T-cell (primary cell): ENCODE measurements at places on chromosomes 16 and 17.

- DNase-seq = no peak
Measured at GRCh38 chr17:74819801-74820436, 39.8 kb downstream of the GRIN2C start.

DNA sequence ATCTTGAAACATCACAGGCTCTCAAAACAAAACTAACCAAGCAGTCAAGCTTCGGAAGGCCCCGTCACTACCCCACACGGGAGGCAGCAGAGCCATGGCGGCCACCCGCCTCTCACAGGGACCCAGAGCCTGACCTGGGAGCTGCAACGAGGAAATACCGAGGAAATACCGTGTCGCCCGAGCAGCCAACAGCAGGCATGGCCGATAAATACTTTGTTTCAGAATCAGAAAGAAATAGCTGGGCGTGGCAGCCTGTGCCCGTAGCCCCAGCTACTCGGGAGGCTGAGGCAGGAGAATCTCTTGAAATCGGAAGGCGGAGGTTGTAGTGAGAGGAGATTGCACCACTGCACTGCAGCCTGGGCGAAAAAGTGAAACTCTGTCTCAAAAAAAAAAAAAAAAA lies 6.9 kb downstream of the LMF1 start:
- no peak for DNase-seq

DNA sequence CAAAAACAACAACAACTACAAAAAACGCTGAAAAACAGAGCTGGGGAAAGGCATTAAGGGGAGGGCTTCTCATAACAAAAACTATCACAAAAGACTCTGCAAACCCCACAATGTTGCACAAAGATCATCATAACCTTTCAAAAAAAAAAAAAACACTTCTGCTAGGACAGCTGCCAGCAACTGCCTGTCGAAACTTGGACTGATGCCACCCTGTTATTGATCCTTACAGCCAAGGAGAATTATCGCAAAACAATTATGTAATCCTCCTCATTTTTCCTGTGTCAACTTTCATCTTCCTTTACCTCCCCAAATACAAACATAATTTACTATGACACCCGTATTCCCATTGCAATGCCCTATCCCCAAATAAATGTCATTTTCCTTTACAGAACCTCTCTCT lies 9.3 kb downstream of the CCDC40 start:
- no peak for DNase-seq

- no peak for DNase-seq
Measured at GRCh38 chr17:51046514-51047384, 73.9 kb downstream of the SPAG9 start.

DNA sequence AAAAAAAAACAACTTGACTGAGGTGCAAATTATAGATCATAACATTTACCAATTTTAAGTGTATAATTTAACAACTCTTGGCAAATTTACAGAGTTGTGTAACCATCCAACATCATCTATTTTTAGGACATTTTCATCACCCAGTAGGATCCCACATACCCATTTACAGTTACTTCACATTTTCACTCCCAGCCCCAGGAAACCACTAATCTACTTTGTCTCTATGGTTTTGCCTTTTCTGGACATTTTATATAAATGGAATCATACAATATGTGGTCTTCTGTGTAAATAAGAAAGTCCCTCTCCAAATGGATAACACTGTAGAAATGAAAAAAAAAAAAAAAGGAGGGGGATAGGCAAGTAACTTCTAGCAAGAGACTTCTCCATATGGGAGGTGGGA lies 26.1 kb upstream of the XYLT1 start:
- DNase-seq = no peak

- no peak for DNase-seq
Measured at GRCh38 chr17:80716986-80717719, 172.5 kb downstream of the RPTOR start.

GRCh38 chr17:79413611-79414010 lies 197.2 kb downstream of the RBFOX3 start:
- DNase-seq = no peak

GRCh38 chr17:49753959-49754391 lies 10.0 kb downstream of the FAM117A start:
- no peak for DNase-seq

GRCh38 chr17:78013683-78014467 lies 55.4 kb downstream of the TNRC6C start:
- DNase-seq = peak; percentile 11

GRCh38 chr17:82835766-82836512 lies 3.9 kb downstream of the ZNF750 start:
- no peak for DNase-seq

DNA sequence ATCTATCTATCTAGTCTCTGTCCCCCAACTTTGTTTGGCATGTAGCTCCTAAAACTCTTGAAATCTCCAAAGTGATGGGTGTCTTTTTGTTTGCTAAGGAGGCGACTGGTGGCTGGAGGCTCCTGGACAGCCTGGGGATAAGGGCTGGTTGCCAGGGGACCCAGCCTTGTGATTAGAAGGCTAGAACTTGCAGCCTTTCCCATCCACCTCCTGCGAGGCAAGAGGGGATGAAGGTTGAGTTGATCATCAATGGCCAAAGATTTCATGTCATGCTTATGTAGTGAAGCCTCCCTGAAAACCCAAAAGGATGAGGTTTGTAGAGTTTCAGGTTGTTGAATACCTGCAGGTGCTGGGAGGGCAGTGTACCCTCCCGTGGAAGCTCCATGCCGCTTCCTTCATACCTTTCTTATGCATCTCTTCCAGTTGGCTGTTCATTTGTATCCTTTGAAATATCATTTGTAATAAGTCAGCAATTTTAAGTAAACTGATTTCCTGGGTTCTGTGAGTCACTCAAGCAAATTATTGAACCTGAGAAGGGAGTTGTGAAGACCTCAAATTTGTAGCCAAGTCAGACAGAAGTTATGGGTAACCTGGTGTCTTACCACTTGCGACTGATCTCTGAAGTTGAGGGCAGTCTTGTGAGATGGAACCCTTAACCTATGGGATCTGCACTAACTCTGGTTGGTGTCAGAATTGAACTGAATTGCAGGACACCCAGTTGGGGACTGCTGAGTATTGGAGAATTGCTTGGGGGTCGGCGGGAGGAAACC lies 202.4 kb downstream of the SEC14L1 start:
- peak; percentile 7 for DNase-seq

GRCh38 chr16:75927810-75928209 lies 201.5 kb upstream of the CPHXL start:
- no peak for DNase-seq

DNA sequence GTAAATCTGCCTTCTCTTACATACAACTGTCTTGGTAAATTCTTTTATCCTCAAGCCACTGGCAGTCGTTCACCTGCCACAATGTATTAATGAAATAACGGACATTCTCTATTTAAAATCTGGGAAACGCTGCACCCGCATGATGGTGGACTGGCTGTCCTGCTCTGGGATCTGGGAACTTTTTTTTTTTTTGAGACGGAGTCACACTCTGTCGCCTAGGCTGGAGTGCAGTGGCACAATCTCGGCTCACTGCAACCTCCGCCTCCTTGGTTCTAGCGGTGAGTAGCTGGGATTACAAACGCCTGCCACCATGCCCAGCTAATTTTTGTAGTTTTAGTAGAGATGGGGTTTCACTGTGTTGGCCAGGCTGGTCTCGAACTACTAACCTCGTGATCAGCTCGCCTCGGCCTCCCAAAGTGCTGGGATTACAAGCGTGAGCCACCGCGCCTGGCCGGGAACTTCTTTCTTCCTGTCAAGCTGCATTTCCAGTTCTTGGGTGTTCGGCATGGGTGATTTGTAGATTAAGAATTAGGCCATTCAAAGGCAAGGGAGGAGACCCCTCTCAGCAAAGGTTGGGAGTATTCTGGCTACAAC lies 28.3 kb downstream of the PRDM7 start:
- DNase-seq = no peak

GRCh38 chr16:75754141-75754540 lies 27.9 kb upstream of the CPHXL start:
- DNase-seq = no peak

- no peak for DNase-seq
Measured at GRCh38 chr17:28480799-28481571, 7.5 kb downstream of the SLC13A2 start.

- DNase-seq = peak; percentile 44
Measured at GRCh38 chr17:39225959-39226683, 376 bp upstream of the STAC2 start.

GRCh38 chr16:22684574-22685458 lies 129.1 kb upstream of the HS3ST2 start:
- DNase-seq = no peak

- DNase-seq = no peak
Measured at GRCh38 chr17:78375401-78376151, 2.9 kb upstream of the PGS1 start.

DNA sequence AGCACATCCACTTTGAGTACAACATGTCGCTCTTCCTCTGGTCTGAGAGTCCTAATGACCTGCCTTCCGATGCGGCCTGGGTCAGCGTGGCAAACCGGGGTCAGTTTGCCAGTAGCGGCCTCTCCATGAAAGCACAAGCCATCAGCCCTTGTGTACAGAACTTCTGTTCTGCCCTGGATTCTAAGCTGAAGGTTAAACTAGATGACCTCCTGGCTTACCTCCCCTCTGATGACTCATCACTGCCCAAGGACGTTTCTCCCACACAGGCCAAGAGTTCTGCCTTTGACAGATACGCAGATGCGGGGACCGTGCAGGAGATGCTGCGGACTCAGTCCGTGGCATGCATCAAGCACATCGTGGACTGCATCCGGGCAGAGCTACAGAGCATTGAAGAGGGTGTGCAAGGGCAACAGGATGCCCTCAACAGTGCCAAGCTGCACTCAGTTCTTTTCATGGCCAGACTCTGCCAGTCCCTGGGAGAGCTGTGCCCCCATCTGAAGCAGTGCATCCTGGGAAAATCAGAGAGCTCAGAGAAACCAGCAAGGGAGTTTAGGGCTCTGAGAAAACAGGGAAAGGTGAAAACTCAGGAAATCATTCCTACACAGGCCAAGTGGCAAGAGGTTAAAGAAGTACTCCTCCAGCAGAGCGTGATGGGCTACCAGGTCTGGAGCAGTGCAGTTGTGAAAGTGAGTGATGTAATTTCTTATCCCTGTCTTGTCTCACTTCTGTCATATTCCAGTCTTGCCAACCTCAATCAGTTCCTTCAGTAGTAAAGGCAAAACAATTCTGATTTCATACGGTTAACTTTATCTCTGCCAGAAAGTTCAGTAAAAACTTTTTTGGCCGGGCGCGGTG lies 8.6 kb downstream of the COG1 start:
- DNase-seq = no peak

DNA sequence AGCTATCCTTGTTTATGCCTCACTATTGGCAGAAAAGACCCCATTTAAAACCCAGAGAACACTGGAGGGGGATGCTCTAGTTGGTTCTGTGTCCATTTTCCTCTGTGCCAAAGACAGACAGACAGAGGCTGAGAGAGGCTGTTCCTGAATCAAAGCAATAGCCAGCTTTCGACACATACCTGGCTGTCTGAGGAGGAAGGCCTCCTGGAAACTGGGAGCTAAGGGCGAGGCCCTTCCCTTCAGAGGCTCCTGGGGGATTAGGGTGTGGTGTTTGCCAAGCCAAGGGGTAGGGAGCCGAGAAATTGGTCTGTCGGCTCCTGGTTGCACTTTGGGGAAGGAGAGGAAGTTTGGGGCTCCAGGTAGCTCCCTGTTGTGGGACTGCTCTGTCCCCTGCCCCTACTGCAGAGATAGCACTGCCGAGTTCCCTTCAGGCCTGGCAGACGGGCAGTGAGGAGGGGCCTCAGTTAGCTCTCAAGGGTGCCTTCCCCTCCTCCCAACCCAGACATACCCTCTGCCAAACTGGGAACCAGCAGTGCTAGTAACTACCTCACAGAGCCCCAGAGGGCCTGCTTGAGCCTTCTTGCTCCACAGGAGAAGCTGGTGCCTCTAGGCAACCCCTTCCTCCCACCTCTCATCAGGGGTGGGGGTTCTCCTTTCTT lies 56.1 kb downstream of the IGF2BP1 start:
- no peak for DNase-seq

- DNase-seq = no peak
Measured at GRCh38 chr17:81406117-81406953, 11.1 kb downstream of the BAHCC1 start.

GRCh38 chr17:78272181-78272913 lies 40.9 kb downstream of the TMEM235 start:
- peak; percentile 81 for DNase-seq

DNA sequence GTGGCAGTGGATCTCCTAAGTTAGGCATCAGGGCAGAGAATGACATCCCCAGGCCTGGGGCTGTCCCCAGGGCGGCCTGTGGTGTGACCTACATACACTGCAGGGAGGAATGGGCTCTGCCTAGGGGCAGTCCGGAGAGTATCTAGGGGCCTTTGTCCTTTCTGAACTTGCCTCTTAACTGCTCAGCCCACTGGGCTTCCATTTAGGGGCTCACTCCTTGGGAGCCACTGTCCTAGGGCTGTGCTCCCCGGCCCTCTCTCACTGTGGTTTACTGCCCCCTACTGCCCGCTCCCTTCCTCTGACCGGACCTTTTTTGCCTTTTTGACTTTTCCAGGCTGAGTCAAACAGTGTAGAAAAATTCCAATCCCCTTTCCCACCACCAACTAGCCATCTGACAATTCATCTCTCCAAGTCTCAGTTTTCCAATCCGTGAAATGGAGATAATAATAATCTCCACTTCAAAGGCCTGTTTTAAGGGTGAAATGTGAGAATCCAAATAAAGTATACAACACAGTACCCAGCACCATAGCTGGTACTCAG lies 66.8 kb downstream of the DNAH3 start:
- peak; percentile 43 for DNase-seq

- no peak for DNase-seq
Measured at GRCh38 chr16:64234200-64234599, 887.7 kb downstream of the CDH11 start.

GRCh38 chr17:11825572-11826209 lies 171.6 kb downstream of the ZNF18 start:
- DNase-seq = no peak

GRCh38 chr17:66632731-66633130 lies 202.2 kb upstream of the CACNG5 start:
- DNase-seq = no peak

- DNase-seq = peak; percentile 94
Measured at GRCh38 chr16:10942352-10943063, at the start of gene DEXI. DEXI (minus strand) TSS chr16:10942468; CDS start chr16:10942005, 463 bp downstream.

- DNase-seq = peak; percentile 11
Measured at GRCh38 chr17:40025991-40026815, 11.0 kb downstream of the CSF3 start.

- no peak for DNase-seq
Measured at GRCh38 chr17:63024716-63025115, 58.7 kb downstream of the TANC2 start.

GRCh38 chr16:87491522-87492290 lies 1.1 kb downstream of the ZCCHC14 start:
- DNase-seq = no peak

DNA sequence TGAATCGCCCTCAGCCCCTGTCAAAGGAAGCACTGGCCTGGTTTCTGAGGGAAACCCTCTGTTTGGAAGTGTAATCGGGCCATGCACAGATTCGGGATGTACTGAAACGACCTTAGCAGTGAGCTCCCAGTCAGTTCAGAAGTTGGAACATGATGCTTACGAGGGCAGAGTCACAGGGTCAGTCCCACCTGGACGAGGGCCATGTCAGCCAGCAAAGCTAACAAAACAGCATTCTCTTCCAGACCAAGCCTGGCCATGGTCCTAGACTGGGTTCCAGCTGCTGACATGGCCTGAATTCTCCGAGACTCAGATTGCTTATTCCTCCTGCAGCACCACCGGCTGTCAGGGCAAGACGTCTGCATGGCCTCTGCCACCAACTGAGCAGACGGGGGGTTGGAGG lies 192.2 kb upstream of the WSCD1 start:
- no peak for DNase-seq
